ENCODE measurements at places on chromosomes 12 and 14.

DNA sequence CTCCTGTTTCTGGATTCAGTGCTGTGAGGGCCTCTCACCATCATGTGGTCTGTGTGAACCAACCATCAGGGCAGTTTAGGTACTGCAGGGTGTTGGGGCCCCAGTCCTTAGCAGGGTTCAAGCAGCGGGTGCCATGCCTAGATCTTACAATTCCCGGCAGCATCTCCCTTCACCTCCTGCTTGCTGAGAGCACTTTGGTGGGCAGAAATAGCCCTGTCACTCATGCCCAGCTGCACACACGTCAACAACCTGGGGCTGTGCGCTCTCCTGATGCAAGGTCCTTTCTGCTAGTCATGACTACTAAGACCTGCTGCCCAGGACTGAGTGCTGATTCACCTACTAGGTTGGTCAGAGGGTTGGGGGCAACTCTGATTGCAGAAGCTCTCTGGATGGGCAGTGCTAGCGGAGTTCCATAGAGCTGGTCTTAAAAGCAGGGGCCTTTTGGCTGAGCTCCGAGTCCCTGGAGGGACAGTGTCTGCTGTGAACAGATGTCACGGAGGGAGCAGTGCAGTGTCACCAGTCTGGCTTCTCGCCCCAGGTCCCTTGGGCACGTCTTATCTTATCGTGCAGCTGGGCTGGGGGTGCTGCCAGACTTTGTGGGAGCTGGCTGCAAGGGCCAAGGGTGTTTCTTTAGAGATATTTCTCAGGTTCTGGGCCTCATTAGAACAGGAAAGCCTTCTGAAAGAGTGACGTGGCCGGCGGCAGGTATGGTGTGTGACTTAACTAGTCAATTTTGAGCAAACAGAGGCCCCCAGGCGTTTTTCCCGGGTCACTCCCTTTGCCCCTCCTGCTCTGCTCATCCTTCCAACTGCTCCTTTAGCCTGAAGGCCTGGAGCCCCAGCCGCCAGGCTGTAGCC is 71.8 kb downstream of the NINJ2 start:
- no peak for DNase-seq

DNA sequence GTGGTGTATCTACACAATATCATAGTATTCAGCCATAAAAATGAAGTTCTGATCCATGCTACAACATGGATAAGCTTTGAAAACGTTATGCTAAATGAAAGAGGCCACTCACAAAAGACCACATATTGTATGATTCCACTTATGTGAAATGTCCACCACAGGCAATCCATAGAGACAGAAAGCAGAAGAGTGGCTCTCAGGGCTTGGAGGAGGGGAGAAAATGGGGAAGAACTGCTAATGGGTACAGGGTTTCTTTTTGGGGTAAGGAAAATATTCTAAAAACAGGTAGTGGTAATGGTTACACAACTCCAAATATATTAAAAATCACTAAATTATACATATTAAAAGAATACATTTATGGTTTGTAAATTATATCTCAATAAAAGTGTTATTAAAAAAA is 16.5 kb downstream of the SCNN1A start:
- no peak for DNase-seq

GRCh38 chr12:109961201-109961600 is 35.0 kb downstream of the GIT2 start:
- DNase-seq, result no peak

GRCh38 chr12:14833952-14834351 is 9.4 kb downstream of the ART4 start:
- no peak for DNase-seq

GRCh38 chr12:39372929-39373328 is 70.0 kb downstream of the KIF21A start:
- DNase-seq, result no peak

DNA sequence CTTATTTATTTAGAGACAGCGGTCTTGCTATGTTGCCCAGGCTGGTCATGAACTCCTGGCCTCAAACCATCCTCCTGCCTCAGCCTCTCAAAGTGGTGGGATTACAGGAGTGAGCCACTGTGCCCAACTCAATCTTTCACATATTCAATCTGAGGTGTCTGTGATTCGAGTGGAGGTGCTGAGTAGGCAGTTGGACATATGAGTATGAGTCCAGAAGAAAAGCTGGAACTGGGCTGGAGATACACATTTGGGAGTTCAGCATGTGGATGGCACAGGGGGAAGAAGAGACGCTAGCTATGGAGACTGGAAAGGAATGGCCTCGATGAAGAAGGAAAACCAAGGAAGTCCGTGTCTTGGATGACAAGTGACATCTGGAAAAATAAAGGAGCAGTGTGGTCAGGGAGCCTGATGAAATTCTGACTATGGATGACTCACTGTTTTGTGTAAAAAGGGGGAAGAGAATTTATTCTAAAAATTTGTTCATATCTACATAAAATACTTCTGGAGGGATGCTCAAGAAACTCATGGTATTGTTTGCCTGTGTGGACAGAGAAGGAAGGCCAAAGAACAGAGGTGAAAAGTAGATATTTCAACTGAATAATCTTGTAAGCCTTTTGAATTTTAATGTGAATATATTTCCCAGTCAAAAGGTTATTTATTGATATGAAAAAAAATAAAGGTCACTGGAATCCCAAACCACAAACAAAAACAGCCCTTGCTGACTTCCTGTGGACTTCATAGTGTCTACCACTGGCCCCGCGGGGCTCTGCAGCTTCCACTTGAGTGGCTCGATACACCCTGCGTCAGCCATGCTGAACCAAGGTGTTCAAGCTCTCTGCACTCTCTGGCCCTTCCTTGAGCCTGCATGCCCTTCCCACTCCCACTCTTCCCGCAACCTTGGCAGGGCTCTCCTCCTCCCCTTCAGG is 8.9 kb upstream of the LTA4H start:
- no peak for DNase-seq

All from C1 segment of cervical spinal cord (tissue), 14 donors.